A549 treated with ZK216348 at 1 μM for 4 hours (cell line): ENCODE measurements at places on chromosomes 4 and X. TPM values are rescaled to one million over a fixed set of nuclear protein-coding genes. Genes with fewer than 3 reads are reported as not detected.

The OPRPN gene
- not detected in 5 replicates for total RNA-seq

The IL21 gene
- total RNA-seq, result not detected in 5 replicates

The F8A2 gene
- not detected in 5 replicates for total RNA-seq

The BEX5 gene
- not detected in 5 replicates for total RNA-seq

The FAM156A gene
- total RNA-seq, result 12.0 to 23.8 TPM (median 14.8 TPM) in 5 replicates

The BANK1 gene
- 0.65 to 1.0 TPM (median 0.73 TPM) in 5 replicates for total RNA-seq

The TMEM144 gene
- 2.4 to 4.2 TPM (median 3.9 TPM) in 5 replicates for total RNA-seq

The NDNF gene
- not detected in 5 replicates for total RNA-seq

The ESX1 gene
- total RNA-seq, result 0.14 to 0.16 TPM in 2 of 5 replicates, not detected in the others

The CHRNA9 gene
- total RNA-seq, result 0.99 to 1.6 TPM (median 1.1 TPM) in 5 replicates

The IL1RAPL2 gene
- total RNA-seq, result not detected in 5 replicates

The PCDH7 gene
- 0.09 to 0.20 TPM (median 0.12 TPM) in 5 replicates for total RNA-seq

The MAGED4 gene
- 0.24 to 15.1 TPM (median 11.3 TPM) in 5 replicates for total RNA-seq

The CITED1 gene
- 0.81 to 3.1 TPM (median 1.7 TPM) in 5 replicates for total RNA-seq

The FDCSP gene
- total RNA-seq, result not detected in 5 replicates

The RHOXF2B gene
- total RNA-seq, result not detected in 5 replicates

The PDGFRA gene
- total RNA-seq, result 0.34 to 1.1 TPM (median 0.54 TPM) in 5 replicates
